ENCODE measurements at places on chromosomes 12 and 14. TPM values are rescaled to one million over a fixed set of nuclear protein-coding genes. Genes with fewer than 3 reads are reported as not detected.

GRCh38 chr12:120412421-120412820 lies 25.5 kb upstream of the COX6A1 start:
- no peak for DNase-seq

PNP gene
- total RNA-seq: 244 TPM

DNA sequence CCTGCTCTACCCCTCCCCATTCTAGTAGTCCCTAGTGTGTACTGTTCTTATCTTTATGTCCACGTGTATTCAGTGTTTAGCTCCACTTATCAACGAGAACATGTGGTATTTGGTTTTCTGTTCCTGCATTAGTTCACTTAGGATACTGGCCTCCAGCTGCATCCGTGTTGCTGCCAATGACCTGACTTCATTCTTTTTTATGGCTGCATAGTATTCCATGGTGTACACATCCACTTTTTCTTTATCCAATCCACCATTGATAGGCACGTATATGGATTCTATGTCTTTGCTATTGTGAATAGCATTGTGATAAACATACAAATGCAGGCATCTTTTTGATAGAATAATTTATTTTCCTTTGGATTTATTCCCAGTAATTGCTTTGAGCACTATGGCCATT lies 327.7 kb downstream of the DUSP6 start:
- no peak for DNase-seq

SDS gene
- total RNA-seq: 0.66 TPM

CLEC1A gene
- not detected for total RNA-seq

DNA sequence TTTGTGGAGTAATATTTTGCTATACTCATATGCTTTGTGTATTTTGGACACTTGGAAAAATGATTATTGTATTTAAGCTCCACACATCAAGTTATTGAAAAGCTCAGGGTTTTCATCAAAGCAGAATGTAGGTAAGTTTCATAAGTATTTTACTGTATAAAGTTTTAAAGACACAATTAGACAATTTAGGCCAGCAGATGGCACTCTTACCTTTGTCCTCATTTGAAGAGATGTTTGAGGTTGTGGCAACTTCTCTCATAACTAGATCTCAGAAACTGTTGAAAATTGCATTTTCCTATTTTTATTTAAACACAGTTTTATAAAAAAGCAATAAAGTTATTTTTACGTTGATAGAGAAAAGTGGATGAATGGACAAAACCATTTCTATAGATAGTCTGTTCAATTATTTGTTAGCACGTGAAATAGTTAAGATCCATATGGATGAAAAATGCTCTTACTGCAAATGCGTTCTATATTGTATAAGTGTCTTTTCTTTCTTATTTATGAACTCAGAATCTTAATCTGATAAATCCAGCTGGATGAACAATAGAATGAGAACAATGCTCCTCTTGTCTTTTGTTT lies 300.0 kb downstream of the AEBP2 start:
- DNase-seq: peak; percentile 56

- DNase-seq: no peak
These were observed 356.9 kb upstream of the LMO3 start for GRCh38 chr12:16962889-16963288.

GUCY2C gene
- 2.5 TPM for total RNA-seq

- peak; percentile 43 for DNase-seq
These were observed 43.0 kb upstream of the CTDSP2 start for GRCh38 chr12:57889500-57889989.
